ENCODE measurements at places on chromosomes 3 and 15. TPM values are rescaled to one million over a fixed set of nuclear protein-coding genes. Genes with fewer than 3 reads are reported as not detected.

SI gene
- 10.8 TPM for total RNA-seq

CGNL1 gene
- 1.1 TPM for total RNA-seq

SYNPR gene
- not detected for total RNA-seq

KCNMB3 gene
- total RNA-seq = 1.1 TPM

- peak; percentile 15 for DNase-seq
Observed at GRCh38 chr3:4584456-4585249, 91.5 kb downstream of the ITPR1 start.

All from transverse colon (tissue), 4 donors.